ENCODE measurements at places on chromosomes 1 and 21.

GRCh38 chr1:36511804-36512798 is 29.4 kb upstream of the CSF3R start:
- no peak for DNase-seq

DNA sequence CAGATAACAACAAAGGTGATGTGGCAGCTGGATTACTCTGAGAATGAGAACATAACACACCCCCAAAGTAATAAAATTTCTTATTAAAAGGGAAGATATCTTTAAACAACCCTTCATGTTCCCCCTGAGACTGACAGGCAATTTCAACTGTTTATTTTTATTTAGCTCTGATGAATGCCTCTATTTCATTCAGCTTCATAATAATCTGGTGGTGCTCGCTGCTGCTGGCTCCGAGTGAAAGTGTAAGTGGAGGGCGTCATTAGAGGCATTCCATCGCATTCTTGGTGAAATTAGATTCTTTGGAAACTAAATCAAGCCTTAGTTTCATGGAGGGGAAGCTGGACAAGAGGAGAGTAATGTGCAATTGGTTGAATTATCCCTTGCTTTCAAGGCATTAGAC is 128.9 kb downstream of the GRIK1 start:
- DNase-seq: no peak

- DNase-seq: no peak
Measured at GRCh38 chr1:119676571-119677206, 28.6 kb upstream of the ZNF697 start.

GRCh38 chr1:2526824-2527555 is 594 bp upstream of the PANK4 start:
- DNase-seq: no peak
